ENCODE measurements at places on chromosomes 13 and 19. TPM values are rescaled to one million over a fixed set of nuclear protein-coding genes. Genes with fewer than 3 reads are reported as not detected.

The ARL11 gene
- not detected for total RNA-seq

The CD37 gene
- total RNA-seq, result not detected

The NLRP7 gene
- not detected for total RNA-seq

The PLIN4 gene
- total RNA-seq, result 0.32 TPM

The CCDC159 gene
- 6.0 TPM for total RNA-seq

The SLC10A2 gene
- total RNA-seq, result not detected

The RYR1 gene
- total RNA-seq, result under 0.01 TPM

The CEACAM8 gene
- not detected for total RNA-seq

The CDC42EP5 gene
- 29.0 TPM for total RNA-seq
